RKO (cell line): ENCODE measurements at places on chromosomes 2 and 18.

DNA sequence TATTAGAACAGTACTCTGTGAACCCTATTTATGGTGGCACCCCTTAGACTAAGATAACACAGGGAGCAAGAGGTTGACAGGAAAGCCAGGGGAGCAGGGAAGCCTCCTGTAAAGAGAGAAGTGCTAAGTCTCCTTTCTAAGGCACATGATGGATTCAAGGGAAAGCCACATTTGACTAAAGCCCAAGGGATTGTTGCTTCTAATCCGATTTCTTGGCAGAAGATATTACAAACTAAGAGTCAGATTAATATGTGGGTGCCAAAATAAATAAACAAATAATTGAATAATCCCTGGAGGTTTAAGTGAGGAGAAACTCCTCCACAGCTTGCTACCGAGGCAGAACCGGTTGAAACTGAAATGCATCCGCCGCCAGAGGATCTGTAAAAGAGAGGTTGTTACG lies 333.2 kb downstream of the SOX11 start:
- DNase-seq = no peak

- no peak for DNase-seq
Observed at GRCh38 chr2:128986026-128986715, 667.5 kb upstream of the HS6ST1 start.

GRCh38 chr18:5144629-5145028 lies 52.4 kb downstream of the AKAIN1 start:
- peak; percentile 53 for DNase-seq

- DNase-seq = peak; percentile 5
Observed at GRCh38 chr2:53490659-53491058, 276.9 kb upstream of the CHAC2 start.

GRCh38 chr2:28404086-28404485 lies 11.4 kb downstream of the FOSL2 start:
- no peak for DNase-seq

DNA sequence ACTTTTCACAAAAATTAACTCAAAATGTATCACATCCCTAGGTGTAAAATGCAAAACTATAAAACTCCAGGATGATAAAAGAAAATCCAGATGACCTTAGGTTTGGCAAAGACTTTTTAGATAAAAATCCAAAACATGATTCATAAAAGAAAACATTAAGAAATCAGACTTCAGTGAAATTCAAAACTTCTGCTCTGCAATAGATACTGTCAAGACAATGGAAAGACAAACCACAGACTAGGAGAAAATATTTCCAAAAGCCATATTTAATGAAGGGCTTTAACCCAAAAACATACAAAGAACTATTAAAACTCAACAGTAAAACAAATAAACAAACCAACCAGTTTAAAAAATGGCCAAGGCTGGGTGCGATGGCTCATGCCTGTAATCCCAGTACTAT lies 173.6 kb upstream of the SPOPL start:
- DNase-seq = no peak
